ENCODE measurements at places on chromosomes 6 and 20.

- no peak for DNase-seq
These were observed 14.5 kb upstream of the CDC5L start for GRCh38 chr6:44373051-44373450.

DNA sequence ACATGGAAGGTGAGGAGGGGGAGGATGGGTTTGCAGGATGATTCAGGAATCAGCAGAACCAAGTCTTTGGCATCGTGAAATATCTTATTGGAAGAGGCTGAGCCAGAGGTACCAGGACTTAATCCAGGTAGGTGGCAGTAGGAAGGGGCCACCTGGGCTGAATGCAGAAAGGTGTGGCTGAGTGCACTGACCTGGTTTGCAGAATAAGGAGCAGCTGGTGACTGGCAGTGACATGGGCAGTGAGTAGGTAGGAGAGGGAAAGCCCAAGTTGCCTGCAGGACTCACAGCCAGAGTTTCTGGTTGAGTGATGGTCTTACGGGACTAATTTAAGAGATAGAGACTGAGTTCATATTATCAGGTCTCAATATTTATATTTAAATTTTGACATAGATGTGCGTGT, 1.1 kb upstream of the PBOV1 start:
- DNase-seq, result no peak

- DNase-seq, result no peak
These were observed 481.3 kb upstream of the CITED2 start for GRCh38 chr6:139855671-139856311.

DNA sequence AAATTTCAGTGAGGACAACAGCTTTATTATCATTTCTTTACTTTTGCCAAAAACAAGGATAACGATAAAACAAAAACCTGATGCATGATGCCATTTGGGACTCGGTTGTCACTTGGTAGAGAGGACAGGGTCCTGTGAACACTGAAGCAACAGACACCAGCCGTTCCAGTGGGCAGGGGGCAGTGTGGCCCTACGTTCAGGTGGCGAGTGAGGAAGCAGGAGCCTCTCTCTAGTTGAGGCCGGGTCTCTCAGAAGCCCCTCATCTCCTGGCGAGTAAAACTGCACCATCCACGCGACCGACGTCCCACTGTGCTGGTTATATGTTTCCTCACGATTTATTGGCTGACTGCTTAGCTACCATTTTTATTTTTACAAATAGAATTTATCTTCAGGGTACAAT, 231.6 kb downstream of the THBS2 start:
- no peak for DNase-seq

GRCh38 chr6:4936681-4937041, 67.2 kb downstream of the RPP40 start:
- DNase-seq, result peak; percentile 31

- DNase-seq, result no peak
These were observed 3.8 kb downstream of the MTCL3 start for GRCh38 chr6:127515234-127515793.

- DNase-seq, result no peak
These were observed 370.2 kb upstream of the EPHA7 start for GRCh38 chr6:93789532-93789931.

Measured in thyroid gland (tissue), 4 donors.